ENCODE measurements at places on chromosomes 3 and 15. TPM values are rescaled to one million over a fixed set of nuclear protein-coding genes. Genes with fewer than 3 reads are reported as not detected.

GRCh38 chr15:93178371-93178770 lies 89.4 kb upstream of the RGMA start:
- no peak overlapping the region for H3K4me3 ChIP-seq
- H3K27me3 ChIP-seq, result no peaks in the 10 kb centered on the region

The CYP19A1 gene
- 3.3 TPM for total RNA-seq

GRCh38 chr3:102105193-102105592 lies 255.9 kb downstream of the NFKBIZ start:
- H3K4me3 ChIP-seq, result no peak overlapping the region
- H3K27me3 ChIP-seq, result no peaks in the 10 kb centered on the region

DNA sequence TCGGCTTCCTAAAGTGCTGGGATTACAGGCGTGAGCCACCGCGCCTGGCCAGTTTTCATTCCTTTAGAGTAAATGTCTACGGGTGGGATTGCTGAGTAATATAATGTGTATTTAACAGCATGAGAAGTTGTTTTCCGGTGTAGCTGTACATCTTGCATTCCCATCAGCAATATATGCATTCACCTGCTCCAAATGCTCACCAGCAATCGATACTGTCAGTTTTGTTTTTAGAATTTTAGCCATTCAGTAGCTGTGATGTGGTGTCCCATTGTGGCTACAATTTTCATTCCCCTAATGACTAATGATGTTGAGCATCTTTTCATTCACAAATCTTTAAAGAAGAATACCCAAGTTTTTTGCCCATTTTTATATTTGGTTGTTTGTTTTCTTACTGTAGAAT lies 134.8 kb upstream of the RGMA start:
- no peaks in the 10 kb centered on the region for H3K27me3 ChIP-seq
- H3K27ac ChIP-seq, result no peak overlapping the region
- no peaks in the 10 kb centered on the region for H3K36me3 ChIP-seq

The EIF3J gene
- 60.3 TPM for total RNA-seq

The PROK2 gene
- total RNA-seq, result 7.7 TPM

DNA sequence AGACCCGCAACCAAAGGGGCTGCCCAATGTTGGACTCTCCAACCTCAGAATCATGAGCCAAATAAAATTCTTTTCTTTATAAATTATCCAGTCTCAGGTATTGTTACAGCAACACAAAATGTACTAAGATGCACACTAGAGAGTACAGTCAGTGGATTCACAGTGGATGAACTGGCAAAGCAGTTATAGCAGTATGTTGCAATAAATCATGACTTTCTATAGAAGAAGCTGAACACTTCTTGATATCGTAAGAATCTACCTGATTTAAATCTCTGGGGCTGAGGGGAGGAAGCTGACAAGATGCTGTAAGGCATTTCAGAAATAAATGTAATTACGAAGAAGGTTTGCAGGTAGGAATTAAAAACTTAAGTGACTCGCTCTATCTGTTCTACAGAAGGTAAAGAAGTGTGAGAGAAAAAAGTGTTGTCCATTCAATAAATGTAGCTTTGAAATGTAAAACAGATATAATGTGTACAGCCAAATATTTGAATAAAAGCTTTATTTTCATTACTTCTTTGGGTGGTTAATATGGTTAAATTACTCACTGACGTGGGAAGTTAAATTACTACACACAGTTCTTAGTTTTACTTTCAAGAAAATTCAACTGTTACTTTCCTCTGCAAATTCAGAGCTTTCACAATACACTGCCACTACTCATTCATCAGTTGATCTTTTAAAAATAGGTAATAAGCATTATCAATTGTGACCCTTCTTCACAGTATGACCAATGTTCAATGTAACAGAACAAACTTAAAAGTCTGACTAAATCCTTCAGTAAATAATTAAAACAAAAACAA lies 439.1 kb downstream of the SHQ1 start:
- no peaks in the 10 kb centered on the region for H3K27me3 ChIP-seq
- H3K4me1 ChIP-seq, result peaks cover 55% of the 10 kb centered on the region
- DNase-seq, result no peak
- no peak overlapping the region for H3K4me3 ChIP-seq

GRCh38 chr3:195727606-195728195 lies 6.9 kb downstream of the MUC20 start:
- H3K27ac ChIP-seq, result no peak overlapping the region
- no peak for DNase-seq
- no peaks in the 10 kb centered on the region for H3K27me3 ChIP-seq

The TMEM44 gene
- 14.9 TPM for total RNA-seq

DNA sequence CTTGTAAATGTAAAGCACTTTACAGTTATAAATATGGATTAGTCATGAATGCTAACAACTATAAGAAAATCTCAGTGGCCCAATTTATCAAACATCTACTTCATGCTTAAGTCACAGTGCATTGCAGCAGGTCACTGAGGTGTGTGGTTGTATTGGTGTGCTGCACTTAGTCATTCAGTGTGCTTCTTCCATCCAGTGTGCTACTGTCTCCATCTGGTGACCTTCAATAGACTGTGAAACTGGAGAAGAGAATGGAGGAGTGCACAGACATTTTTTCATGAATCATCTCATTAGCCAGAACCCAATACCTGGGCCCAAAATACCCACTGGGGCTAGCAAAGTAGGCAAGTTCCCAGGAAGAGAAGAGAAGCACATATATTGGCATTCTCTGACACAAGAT lies 199.6 kb downstream of the SHOX2 start:
- H3K27ac ChIP-seq, result no peak overlapping the region
- no peaks in the 10 kb centered on the region for H3K27me3 ChIP-seq
- no peaks in the 10 kb centered on the region for H3K36me3 ChIP-seq
- DNase-seq, result no peak
- no peaks in the 10 kb centered on the region for H3K4me1 ChIP-seq

DNA sequence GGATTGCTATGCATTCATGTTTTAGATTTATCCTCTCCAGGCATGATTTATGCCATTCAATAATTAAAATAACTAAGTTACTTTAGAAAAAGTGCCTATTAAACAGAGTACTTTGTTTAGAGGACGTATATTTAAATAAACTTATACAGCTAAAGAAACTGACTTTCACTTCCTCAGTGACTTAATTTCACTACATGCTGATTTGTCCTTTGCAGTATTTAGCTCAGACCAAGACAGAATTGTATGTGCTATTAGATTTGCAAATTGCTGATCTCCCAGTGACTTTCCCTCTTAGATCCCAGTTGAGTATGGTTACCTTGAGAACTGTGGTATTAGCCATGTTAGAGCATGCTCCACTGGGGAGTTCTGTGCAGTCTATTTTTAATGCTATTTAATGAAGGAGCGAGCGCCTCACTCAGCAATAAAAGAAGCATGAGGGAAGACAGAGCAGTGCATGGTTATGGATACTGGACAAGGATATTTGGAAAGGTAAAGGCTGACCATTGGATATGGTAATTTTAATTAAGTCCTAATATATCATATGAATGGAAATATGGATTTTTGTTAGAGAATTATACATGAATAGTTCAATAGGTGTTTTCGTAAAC lies 2.7 kb downstream of the ARPP21 start:
- no peaks in the 10 kb centered on the region for H3K4me1 ChIP-seq
- H3K27ac ChIP-seq, result no peak overlapping the region
- no peak for DNase-seq
- no peaks in the 10 kb centered on the region for H3K36me3 ChIP-seq

The IQCH gene
- 42.2 TPM for total RNA-seq

- peak; percentile 90 for DNase-seq
- no peaks in the 10 kb centered on the region for H3K36me3 ChIP-seq
- H3K4me1 ChIP-seq, result peaks cover 4% of the 10 kb centered on the region
- no peak overlapping the region for H3K27ac ChIP-seq
- no peaks in the 10 kb centered on the region for H3K27me3 ChIP-seq
Observed at GRCh38 chr3:27666708-27667107, 55.4 kb downstream of the EOMES start.

- H3K4me3 ChIP-seq, result peak overlapping the region; percentile 70
- no peaks in the 10 kb centered on the region for H3K36me3 ChIP-seq
- no peak for DNase-seq
- H3K27me3 ChIP-seq, result no peaks in the 10 kb centered on the region
Observed at GRCh38 chr3:12797124-12797891, 828 bp downstream of the CAND2 start.

The BTBD1 gene
- 104 TPM for total RNA-seq

- no peaks in the 10 kb centered on the region for H3K4me1 ChIP-seq
- H3K36me3 ChIP-seq, result no peaks in the 10 kb centered on the region
- DNase-seq, result no peak
Observed at GRCh38 chr15:67607959-67608637, 65.6 kb downstream of the MAP2K5 start.

- H3K36me3 ChIP-seq, result no peaks in the 10 kb centered on the region
- H3K4me1 ChIP-seq, result peaks cover 5% of the 10 kb centered on the region
- H3K27me3 ChIP-seq, result no peaks in the 10 kb centered on the region
- no peak overlapping the region for H3K4me3 ChIP-seq
- no peak overlapping the region for H3K27ac ChIP-seq
Observed at GRCh38 chr3:108406063-108406660, 104.2 kb downstream of the MYH15 start.

DNA sequence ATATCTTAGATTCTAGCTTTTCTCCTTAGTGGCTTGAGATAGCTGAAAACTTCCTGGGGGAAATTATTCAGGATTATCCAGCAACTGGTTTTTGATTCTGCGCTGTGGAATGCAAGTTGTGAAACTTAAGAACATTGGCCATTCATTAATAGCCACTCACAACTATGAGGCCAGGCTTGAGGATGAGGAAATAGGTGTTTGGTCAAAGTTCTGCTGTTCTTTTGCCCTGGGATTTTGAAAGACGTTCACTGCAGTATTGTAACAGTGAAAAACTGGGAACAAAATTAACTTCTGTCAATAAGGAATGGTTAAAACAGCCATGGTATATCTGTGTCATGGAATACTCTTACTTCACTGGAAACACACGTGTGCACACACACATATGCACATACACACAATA lies 44.1 kb downstream of the CTXND1 start:
- no peak overlapping the region for H3K4me3 ChIP-seq
- no peaks in the 10 kb centered on the region for H3K36me3 ChIP-seq
- H3K27me3 ChIP-seq, result no peaks in the 10 kb centered on the region
- H3K4me1 ChIP-seq, result no peaks in the 10 kb centered on the region
- H3K27ac ChIP-seq, result no peak overlapping the region
- no peak for DNase-seq

DNA sequence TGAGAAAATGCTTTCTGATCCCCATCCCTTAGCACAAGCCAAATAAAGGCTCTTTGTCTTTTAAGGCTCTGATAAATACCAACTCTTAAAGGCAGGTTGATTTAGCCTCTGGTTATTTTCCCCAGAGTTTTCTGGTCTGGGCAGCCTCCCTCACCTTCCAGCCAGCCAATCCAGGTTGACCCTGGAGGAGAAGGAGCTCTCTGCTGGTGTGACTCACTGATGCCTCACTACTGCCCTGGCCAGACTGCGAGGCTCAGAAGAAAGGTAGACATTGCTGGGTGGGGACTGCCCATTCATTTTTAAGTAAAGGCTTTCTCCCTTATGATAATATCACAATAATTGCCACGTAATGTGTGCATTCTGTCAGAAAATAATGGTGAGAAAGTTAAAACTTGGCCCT lies 37.1 kb downstream of the SLCO3A1 start:
- no peak overlapping the region for H3K27ac ChIP-seq
- H3K4me3 ChIP-seq, result no peak overlapping the region
- no peaks in the 10 kb centered on the region for H3K27me3 ChIP-seq
- no peak for DNase-seq
- peaks cover 30% of the 10 kb centered on the region for H3K4me1 ChIP-seq

- H3K27ac ChIP-seq, result peak overlapping the region; percentile 74
- H3K4me1 ChIP-seq, result no peaks in the 10 kb centered on the region
- DNase-seq, result peak; percentile 36
- H3K36me3 ChIP-seq, result no peaks in the 10 kb centered on the region
Observed at GRCh38 chr3:46405301-46406019, 1.4 kb downstream of the CCR5AS start.

GRCh38 chr15:80789296-80789695 lies 10.1 kb downstream of the CEMIP start:
- H3K27ac ChIP-seq, result no peak overlapping the region
- no peaks in the 10 kb centered on the region for H3K36me3 ChIP-seq
- H3K27me3 ChIP-seq, result no peaks in the 10 kb centered on the region
- no peak overlapping the region for H3K4me3 ChIP-seq
- H3K4me1 ChIP-seq, result no peaks in the 10 kb centered on the region

- H3K27ac ChIP-seq, result peak overlapping the region; percentile 1
- H3K4me1 ChIP-seq, result peaks cover 9% of the 10 kb centered on the region
- peak overlapping the region; percentile 7 for H3K4me3 ChIP-seq
- H3K36me3 ChIP-seq, result no peaks in the 10 kb centered on the region
Observed at GRCh38 chr3:40780925-40781406, 256.2 kb downstream of the ZNF621 start.

The COL8A1 gene
- 1.3 TPM for total RNA-seq

The MFAP1 gene
- 22.5 TPM for total RNA-seq

The GPR149 gene
- total RNA-seq, result 0.31 TPM

- H3K4me1 ChIP-seq, result peaks cover 10% of the 10 kb centered on the region
- H3K27me3 ChIP-seq, result no peaks in the 10 kb centered on the region
- no peak overlapping the region for H3K4me3 ChIP-seq
- DNase-seq, result no peak
Observed at GRCh38 chr15:74893627-74894026, 3.8 kb downstream of the MPI start.

GRCh38 chr15:76386178-76386577 lies 49.6 kb downstream of the ISL2 start:
- H3K4me1 ChIP-seq, result no peaks in the 10 kb centered on the region
- H3K27me3 ChIP-seq, result no peaks in the 10 kb centered on the region
- no peak overlapping the region for H3K4me3 ChIP-seq
- H3K27ac ChIP-seq, result no peak overlapping the region
- H3K36me3 ChIP-seq, result no peaks in the 10 kb centered on the region

GRCh38 chr3:42036483-42036823 lies 54.7 kb upstream of the TRAK1 start:
- no peaks in the 10 kb centered on the region for H3K27me3 ChIP-seq
- DNase-seq, result peak; percentile 60
- H3K4me1 ChIP-seq, result peaks cover 43% of the 10 kb centered on the region
- peak overlapping the region; percentile 33 for H3K27ac ChIP-seq
- H3K36me3 ChIP-seq, result no peaks in the 10 kb centered on the region
- no peak overlapping the region for H3K4me3 ChIP-seq

- no peak overlapping the region for H3K4me3 ChIP-seq
- no peaks in the 10 kb centered on the region for H3K27me3 ChIP-seq
- H3K4me1 ChIP-seq, result peaks cover 6% of the 10 kb centered on the region
- H3K27ac ChIP-seq, result no peak overlapping the region
Observed at GRCh38 chr15:61731099-61731498, 329.1 kb downstream of the VPS13C start.
